ENCODE measurements at places on chromosomes 5 and 9.

DNA sequence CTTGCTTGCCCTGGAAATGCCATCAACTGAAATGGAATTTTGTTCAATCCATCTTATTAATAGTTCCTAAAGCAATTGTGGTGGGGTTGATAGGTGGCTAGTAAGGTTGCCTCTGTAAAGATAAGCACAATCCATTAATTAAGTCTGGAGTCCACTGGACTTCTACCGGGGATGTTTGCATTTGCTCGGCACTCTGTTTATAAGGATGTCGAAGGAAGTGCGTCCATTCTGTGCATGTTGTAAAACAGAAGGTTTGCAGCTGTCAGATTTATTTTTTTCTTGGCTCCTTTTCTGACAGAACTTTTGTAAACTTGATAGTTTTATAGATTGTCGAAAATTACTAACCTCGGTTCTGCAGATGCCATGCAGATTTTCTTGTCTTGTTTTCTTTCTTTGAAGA is 12.8 kb upstream of the TNFAIP8 start:
- no peak for DNase-seq

DNA sequence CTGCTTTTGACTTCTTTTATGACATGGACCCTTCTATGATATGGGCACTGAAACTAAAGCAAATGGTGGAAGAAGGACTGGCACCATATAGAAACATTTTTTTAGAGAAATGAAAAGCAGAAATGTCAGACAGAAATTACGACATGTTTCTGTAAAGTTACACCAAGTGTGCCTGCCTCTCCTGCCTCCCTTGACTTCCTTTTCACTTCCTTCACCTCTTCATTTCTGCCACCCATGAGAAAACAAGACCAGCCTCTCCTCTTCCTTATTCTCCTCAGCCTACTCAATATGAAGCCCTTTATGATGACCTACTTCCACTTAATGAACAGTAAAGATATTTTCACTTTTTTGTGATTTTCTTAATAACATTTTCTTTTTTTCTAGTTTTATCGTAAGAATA is 44.5 kb downstream of the ERCC6L2 start:
- no peak for DNase-seq

DNA sequence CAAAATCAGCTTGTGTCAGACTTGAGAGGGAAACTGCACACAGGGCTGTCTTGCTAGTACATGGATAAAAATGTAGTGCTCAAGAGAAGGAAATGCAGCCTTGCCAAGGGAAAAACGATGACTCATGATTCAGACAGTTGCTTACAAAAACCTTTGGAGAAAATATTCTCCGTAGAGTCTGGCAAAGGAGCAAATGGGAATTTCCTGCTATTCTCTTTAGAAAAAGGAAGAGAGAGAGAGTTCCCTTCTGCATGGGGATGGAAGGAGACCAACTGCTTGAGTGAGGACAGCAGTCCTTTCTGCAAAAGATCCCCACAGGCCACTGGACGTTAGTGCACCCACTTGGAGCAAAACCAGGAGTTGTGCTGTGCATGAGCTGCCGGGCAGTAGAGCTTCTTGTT is 7.6 kb downstream of the IFNB1 start:
- DNase-seq: no peak

- DNase-seq: no peak
Observed at GRCh38 chr5:93658044-93658443, 75.0 kb downstream of the NR2F1 start.

GRCh38 chr9:8401961-8402705 is 602.6 kb upstream of the DMAC1 start:
- no peak for DNase-seq

- DNase-seq: no peak
Observed at GRCh38 chr9:135692410-135692809, 6.9 kb downstream of the SOHLH1 start.

- no peak for DNase-seq
Observed at GRCh38 chr9:684054-684890, 157.2 kb upstream of the DMRT1 start.

GRCh38 chr5:33281431-33281843 is 159.3 kb upstream of the TARS1 start:
- DNase-seq: no peak

- no peak for DNase-seq
Observed at GRCh38 chr5:180603076-180603594, 11.8 kb upstream of the SCGB3A1 start.

DNA sequence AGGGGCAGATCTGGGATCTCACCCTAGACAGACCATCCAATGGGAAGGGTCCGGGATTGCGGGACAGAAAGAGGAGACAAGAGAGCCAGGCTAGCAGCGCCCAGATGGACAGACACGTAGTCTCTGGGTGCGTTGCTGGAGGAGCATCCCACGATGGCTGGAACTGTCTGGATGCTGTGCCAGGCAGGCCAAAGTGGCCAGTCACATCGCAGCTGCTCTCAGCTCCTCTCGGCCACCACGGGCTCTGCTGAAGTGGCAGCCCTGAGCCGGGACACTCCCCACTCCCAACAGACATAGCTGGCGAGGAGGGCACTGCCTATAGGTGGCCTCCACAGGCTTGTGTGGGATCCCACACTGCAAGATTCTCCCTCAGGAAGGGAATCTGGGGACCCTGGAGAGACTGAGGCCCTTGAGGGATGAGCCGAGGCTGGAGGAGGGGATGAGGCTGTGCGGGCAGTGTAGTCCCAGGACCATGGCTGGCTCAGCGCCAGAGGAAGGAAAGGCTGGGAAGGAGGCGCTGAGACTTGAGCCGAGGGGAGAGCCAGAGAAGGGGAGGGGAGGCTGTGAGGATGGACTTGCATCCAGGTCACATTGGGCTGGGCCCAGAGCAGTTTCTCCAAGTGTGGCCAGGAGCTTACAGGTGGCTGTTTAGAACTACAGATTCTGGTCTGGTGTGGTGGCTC is 10.3 kb upstream of the WDR5 start:
- DNase-seq: no peak

DNA sequence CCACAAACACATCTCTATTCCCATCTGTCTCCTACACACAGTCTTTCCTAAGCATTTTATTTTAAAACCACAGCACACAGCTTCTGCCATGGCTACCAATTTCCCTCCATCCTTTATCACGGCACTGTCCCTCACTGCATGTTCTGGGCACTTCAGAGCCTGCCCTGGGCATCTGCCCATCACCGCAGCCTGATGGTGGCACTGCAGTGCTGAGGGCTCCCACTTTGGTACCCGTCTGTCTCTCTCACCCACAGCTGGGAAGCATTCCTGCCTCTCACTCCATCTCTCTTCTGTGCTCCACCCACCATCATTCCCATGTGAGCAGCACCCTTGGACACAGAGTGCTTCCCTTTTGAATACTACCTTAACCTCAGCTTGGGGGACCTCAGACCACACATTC is 31.7 kb downstream of the ZDHHC11 start:
- DNase-seq: no peak

GRCh38 chr5:132184588-132184987 is 43.1 kb downstream of the P4HA2 start:
- no peak for DNase-seq

GRCh38 chr5:78594021-78594420 is 54.6 kb downstream of the LHFPL2 start:
- DNase-seq: no peak

- DNase-seq: no peak
Observed at GRCh38 chr5:65776441-65777141, 54.6 kb downstream of the NLN start.

DNA sequence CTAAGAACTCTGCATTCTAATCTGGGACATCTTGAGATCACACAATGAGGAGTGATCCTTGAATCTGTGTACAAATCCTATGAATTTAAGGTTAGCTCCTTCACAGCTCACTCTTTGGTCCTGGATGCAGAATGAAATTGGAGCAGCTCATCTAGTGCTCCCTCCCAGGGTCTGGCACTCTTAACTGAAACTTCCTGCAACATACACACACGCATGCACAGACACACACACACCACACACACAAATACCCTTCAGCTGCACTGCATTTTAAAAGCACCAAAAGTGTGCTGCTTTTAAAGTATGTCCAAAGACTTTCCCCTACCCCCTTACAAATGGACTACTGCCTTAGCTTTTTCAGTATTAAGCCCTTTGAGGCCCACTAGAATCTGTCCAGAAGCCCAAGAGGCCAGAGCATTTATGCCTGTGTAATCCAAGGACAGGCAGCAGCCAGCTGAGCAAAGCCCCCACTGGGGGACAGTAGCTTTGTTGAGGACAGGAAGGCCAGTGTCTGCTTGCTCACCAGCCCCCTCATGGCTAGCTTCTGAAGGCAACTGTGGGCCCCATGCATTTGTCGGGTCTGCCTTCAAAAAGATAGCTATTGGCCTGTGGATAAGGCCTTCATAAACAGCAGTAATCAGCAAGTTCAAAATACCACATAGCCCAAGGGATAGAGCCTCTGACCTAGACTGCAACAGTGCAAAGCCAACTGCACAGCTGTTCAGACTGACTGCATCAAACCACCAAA is 43.6 kb downstream of the CDO1 start:
- no peak for DNase-seq

GRCh38 chr5:171965745-171966144 is 40.7 kb downstream of the FBXW11 start:
- no peak for DNase-seq

- DNase-seq: no peak
Observed at GRCh38 chr5:82815871-82816270, 261.3 kb downstream of the TMEM167A start.

GRCh38 chr5:61132559-61132958 is 29.7 kb downstream of the SMIM15 start:
- DNase-seq: no peak

DNA sequence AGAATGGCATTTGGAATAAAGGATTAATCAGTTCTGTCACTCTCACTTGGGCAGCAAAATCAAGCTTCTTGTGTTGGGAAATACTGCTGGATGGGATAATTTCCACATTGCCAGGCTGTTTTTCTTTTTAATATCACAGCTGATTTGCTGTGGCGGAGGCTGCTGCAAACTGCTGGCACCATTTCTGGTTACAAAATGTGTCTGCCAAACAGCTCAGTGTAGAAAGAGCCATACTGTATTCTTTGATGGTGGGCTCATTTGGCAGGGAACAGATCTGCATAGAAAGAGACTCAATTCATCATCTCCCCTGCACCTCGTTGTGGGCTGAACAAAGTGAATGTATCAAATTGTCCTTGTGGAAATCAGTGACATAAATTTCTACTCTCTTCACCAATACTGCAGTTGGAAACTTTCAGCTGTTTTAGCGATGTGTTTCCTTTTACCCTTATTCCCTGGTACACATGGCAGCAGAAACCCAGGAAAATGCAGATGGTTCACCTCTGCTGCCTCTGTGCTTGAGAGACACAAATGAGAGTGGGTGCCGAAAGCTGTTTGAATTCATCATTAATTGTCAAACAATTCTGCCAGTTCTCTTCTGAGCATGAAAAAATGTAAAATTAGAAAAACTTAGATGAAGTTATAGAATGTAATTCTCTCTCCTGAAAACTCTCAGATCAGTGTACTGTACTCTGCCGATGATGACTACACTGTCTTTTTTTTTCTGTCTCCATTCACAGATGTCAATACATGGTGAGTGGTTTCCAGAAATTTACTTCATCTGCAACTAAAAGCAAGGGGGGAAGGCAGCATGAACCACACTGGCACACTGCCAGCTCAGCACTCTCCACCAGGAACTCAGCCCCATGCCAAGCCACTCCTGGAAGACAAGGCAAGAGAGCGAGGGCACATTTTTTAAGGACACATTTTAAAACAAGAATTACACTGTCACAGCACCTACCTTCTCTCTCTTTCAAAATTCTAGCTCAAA is 75.0 kb downstream of the HMHB1 start:
- DNase-seq: no peak

DNA sequence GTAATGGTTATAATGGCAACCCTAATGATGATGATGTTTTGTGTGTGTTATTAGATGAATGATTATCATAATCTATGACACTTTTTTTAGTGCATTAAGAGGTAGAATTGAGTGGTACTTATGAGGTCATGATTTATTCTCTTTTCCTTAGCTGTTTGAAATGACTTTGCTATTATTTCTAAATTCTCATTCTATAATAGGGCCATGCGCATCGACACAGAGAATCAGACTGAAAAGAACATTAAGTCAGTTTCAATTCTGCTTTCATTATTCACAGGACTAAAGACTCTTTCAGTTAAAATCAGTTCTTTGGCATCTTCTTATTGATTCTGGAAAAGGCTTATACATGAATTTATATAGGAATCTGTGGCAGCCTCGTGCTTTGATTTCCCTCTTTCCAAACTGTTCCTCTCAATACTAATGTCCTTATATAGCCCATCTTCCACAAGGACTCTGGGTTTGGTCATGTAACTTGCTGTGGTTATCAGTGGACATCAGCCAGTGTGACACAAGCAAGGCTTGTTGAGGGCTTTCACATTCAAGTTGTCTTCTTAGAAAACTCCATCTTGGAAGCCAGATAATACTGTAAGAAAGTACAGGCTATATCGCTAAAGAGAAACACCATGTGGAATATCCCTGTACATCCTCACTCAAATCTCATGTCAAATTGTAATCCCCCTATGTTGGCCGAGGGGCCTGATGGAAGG is 140.3 kb upstream of the CHD1 start:
- DNase-seq: no peak

GRCh38 chr5:83947763-83948162 is 227.1 kb upstream of the HAPLN1 start:
- DNase-seq: no peak

DNA sequence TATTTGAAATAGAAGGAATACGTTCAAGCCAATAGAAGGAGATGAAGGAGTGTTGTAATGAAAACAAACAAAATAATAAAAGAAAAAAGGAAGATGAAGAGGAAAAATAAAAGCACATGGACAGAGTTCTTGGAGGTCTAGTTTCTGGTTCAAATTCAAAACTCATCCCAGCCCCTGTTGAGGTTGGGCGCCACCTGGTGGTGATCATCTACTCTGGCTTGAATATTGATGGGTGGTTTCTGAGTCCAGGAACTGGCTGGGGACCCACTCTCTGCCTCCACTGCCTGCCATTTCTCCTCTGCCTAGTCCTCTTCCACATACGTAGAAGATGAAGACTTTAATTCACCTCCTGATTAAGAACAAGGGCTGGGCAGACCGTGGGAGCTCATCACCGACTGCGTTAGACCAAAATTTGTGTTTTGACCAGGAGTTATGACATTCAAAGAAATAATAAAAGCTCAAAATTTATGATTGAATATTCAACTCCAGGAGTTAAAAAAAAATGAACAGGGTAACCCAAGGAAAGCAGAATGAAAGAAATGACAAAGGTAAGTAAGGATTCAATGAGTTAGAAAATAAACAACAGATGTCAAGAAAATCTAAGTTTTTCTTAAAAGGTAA is 99.0 kb upstream of the SLC1A3 start:
- DNase-seq: peak; percentile 45

- DNase-seq: no peak
Observed at GRCh38 chr5:159286420-159287035, 23.4 kb downstream of the UBLCP1 start.

DNA sequence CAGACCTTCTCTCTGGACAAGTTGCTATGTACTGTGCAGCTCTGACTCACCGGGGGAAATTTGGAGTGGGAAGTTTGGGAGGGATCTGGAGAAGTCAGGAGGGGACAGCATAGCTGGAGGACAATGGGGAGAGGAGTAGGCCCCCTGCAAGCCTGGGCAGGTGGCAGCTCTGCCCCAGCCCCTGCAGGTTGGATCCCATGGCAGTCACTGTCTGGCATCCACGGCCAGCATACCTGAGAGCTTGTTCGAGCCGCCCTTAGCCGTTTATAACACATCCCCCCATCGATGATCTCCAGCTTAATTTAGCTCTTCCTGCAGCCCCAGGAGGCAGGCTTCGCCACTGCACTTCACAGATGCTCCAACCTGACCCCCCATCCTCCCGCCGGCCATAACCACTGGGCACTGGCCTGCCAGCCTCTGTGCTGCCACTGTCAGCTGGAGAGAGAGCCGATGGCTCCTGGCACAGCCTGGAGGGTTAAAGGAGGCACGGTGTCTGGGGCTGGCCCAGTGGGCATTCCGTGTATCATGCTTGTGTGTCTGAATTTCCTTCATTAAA is 57.7 kb upstream of the RNU6ATAC start:
- no peak for DNase-seq

All from activated CD4-positive, CD25-positive, alpha-beta regulatory T cell (primary cell).